Stimulated activated naive CD8-positive, alpha-beta T cell treated with anti-CD3 and anti-CD28 coated beads, Interleukin-15, Interleukin-2, amounts not matched to agents 100 U/mL and 50 U/mL, for 24 hours (primary cell): ENCODE measurements at places on chromosomes 12 and 14.

DNA sequence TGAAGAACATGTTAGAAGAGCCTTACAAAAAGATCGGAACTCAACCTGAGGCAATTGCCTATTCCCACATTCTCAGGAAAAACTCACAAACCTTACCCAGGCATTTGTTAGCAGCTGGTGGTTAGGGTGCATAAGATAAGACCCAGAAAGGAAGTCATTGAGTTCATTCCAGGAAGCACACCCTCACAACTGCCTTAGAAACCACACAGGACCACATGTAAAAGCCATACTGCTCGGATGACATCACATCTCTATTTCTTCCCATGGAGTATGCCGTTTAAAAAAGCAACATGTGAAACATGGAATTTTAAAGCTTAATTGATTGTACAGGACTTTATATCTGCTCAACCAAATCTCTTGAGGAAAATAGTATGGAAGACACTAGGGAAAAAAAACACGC, 411.2 kb downstream of the DAD1 start:
- DNase-seq, result no peak

- no peak for DNase-seq
These were observed 629.5 kb downstream of the TRHDE start for GRCh38 chr12:72901685-72902084.

DNA sequence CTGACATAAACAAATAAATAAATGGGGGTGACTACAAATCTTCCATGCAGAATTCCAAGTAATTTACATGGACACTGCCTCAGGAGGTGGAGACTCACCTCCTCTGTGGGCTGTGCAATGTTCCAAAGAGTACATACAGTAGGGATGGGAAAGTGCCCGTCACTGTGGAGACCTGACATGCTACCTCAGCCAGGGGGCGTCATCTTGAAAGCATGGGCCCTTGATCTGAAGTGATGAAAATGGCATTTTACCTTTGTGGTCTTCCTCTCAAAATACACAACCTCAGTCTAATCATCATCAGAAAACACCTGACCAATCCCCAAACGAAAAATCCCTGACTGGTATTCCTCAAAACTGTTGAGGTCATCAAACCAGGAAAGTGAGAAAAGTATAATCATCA, 48.4 kb downstream of the ANAPC7 start:
- DNase-seq, result peak; percentile 34

- DNase-seq, result no peak
These were observed 21.2 kb upstream of the RNASE1 start for GRCh38 chr14:20823859-20824258.

DNA sequence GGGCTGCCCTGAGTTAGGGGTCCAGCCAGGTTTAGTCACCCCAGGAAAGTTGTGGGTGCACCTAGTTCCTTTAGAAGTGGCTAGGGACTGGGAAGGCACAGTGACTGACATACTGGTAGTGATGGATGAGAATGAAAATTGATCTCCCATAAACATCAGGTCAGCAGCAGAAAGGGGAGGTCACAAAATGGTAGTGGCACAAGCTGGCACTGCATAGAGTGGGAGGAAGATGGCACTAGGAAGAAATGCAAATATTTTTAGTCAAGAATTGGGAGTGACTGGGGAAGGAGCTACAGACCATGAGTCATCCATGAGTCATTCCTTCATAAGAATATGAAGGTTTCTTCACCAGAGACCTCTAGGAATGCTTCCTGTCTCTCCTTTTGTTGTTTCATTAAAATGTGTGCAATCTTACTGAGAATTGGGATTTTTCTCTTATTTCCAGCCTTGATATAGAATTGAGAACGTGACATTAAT, 198.3 kb upstream of the AMIGO2 start:
- no peak for DNase-seq

- no peak for DNase-seq
These were observed 11.1 kb upstream of the NEMF start for GRCh38 chr14:49863487-49864281.

DNA sequence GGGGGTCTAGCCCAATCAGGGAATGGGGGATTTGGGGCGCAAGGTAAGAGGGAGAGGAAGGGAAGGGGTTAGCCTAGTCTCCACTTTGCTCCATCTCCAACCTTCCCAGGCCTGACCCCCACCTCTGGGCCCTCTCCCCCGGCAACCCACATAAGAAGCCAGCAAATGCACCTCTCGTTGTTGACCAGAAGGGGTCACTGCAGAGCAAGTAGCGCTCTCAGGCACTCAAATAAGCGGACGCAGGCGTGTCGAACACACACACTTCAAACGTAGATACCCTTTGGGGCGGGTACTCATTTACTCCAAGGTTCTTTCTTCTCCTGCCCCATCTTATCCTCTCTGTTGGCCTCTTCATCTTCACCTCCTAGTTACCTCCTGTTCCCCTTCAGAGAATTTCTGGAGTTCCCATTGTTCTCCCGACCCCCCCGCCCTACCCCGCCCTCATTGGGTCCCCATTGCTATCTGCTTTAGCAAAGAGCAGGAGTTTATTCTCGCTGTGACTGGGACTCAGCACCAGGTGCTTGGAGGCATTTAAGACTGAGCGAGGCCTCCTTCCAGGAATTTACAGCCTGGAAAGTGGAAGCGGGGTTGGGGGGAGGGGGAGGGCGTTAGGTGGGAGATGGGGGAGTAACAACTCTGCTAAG, 1.5 kb upstream of the SRRM4 start:
- peak; percentile 18 for DNase-seq

DNA sequence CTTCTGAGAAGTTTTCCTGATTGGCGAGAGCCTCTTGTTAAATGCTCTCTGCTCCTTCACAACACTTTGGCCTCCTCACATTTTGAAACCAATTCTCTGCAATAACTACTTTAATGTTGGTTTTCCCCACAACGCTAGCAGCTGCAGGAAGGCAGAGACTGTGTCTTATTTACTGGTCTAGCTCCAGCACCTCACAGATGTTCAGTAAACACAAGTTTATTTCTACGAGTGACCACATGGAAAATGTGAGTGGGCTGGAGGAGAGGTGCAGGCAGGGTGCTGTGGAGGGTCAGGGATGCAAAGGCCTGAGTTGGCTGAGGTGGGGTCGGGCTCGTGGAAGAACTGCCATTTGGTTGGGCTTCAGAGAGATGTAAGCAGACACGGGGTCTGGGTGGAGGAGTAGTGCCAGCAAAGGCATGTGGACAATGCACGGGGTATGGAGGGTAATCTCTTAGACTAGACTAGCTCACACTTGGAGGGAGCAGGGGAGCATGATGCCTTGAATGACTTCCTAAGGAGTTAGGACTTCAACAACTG, 117.4 kb upstream of the RTL1 start:
- no peak for DNase-seq
